ENCODE measurements at places on chromosomes 12 and 14. TPM values are rescaled to one million over a fixed set of nuclear protein-coding genes. Genes with fewer than 3 reads are reported as not detected.

Gene DCD
- total RNA-seq = not detected

Gene RASSF9
- total RNA-seq = 0.46 TPM

Gene MFAP5
- total RNA-seq = 0.07 TPM

Gene ARMH4
- total RNA-seq = 0.50 TPM

Gene TAS2R50
- not detected for total RNA-seq

Gene CPNE8
- total RNA-seq = 11.1 TPM

Gene KLHL33
- not detected for total RNA-seq

All from A549 treated with DMSO at 1 μM for 4 hours (cell line).